ENCODE measurements at places on chromosomes 13 and 19. TPM values are rescaled to one million over a fixed set of nuclear protein-coding genes. Genes with fewer than 3 reads are reported as not detected.

The KLK2 gene
- not detected for total RNA-seq

The POU2F2 gene
- total RNA-seq = 2.4 TPM

DNA sequence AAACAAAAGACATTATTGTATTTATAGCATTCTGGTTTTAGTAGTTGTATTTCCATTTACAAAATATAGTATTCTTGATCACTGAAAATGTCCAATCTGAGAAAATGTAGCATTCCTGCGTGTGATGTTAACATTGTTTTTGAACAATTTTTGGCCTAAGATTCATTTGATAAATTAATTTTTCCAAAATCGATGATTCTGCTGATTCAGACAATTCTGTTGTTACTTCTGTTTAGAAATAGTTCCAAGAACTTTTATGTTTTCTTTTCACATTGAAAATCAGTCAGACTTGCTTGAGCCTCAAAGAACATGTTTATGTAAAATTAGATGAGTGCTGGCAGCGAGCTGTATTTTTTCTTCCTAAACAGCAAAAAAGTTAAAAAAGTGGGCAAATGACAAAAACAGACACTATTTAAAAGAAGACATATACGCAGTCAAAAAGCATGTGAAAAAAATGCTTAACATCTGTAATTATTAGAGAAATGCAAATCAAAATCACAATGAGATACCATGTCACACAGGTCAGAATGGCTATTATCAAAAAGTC lies 804.5 kb upstream of the MIR17HG start:
- DNase-seq = no peak

GRCh38 chr19:49637821-49638738 lies 1.9 kb downstream of the RRAS start:
- DNase-seq = peak; percentile 87

DNA sequence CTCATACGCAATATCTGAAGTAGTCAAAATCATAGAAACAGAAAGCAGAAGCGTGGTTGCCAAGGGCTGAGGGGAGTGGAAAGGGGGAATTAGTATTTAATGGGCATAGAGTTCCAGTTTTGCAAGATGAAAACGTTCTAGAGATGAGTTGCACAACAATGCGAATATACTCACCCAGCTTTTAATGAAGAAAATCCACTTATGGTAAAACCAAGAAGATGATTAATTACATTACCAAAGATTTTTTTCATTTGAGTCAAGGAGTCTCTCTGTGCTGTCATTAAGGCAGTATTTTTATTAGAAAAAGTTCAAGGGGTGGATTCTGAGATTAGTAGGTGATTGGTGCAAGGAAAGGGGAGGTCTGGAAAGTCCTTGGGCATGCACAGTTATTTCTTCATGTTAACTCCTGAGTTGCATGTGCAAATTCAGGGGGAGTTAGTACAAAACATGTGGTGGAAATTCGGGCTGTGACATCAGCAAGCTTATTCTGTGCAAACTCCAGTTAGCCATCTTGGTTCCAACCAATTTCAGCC lies 6.9 kb upstream of the CBY2 start:
- DNase-seq = no peak

- no peak for DNase-seq
These were observed 325.5 kb downstream of the KCNRG start for GRCh38 chr13:50340551-50341287.

- no peak for DNase-seq
These were observed 10.9 kb downstream of the ZNF549 start for GRCh38 chr19:57537953-57538547.

DNA sequence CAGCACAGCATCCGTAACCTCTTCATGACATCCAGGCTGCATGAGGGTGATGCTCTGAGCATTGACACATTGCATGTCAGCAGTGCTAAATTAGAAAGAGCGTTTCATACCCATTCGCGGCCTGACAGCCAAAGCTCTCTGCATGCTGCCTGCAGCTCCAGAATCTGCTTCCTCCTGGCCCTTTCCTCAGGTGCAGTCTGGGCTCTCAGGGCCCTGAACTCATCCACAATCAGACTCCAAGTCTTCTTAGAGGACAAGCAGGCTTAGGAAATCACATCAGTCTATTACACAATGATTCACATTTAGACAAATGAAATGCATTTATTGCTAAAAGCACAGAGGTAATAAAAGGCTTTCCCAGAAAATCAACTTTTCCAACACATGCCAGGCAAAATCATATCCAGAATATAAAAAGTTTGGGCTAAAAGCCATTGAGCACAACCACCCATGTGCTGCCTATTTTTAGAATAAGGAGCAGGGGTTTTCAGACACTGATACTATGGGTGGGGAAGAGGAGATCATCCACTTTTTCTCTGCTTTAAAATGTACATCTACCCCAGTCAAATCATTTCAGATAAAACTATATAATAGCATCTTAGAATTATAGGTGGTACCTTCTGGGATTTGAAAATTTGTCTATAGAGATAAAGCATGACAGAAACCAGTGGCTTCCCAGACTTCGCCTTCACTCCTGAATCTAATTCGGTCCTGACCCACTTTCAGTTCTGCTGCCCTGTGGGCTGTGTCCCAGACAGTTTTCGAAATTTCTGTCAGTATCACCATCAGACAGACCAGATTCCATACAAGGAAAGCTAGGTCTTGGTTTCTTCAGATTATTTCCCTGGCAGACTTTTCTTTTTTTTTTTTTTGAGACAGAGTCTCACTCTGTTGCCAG lies 109.3 kb downstream of the COL4A2 start:
- no peak for DNase-seq

- peak; percentile 21 for DNase-seq
These were observed 531.4 kb upstream of the NBEA start for GRCh38 chr13:34410678-34411077.

- no peak for DNase-seq
These were observed 786.7 kb downstream of the UQCRFS1 start for GRCh38 chr19:28426110-28426729.

- DNase-seq = no peak
These were observed 45.3 kb downstream of the ACTN4 start for GRCh38 chr19:38692458-38693379.

GRCh38 chr19:1551068-1552040 lies 16.8 kb downstream of the MEX3D start:
- no peak for DNase-seq

DNA sequence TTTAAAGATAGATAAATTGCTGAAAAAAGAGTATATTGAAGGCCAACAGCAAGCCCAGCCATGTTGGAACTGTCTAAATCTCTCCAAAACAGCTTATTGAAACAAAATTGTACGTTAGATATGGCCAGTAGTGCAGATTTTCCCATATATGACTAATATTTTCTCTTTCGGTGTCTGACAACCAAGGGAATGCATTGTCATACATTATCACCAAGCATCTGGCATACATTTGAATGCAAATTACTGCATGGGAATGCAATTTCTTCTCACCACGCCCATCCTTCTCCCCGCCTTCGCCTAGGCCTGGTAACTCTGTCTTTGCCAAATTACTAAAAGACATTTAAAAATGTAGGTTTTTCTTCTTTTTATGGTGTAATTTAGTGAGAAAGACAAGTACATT lies 32.5 kb upstream of the IRS2 start:
- peak; percentile 4 for DNase-seq

- no peak for DNase-seq
These were observed 22.4 kb upstream of the ARHGEF18 start for GRCh38 chr19:7326105-7326877.

All from RPMI7951 (cell line).